ENCODE measurements at places on chromosomes 7 and 10.

DNA sequence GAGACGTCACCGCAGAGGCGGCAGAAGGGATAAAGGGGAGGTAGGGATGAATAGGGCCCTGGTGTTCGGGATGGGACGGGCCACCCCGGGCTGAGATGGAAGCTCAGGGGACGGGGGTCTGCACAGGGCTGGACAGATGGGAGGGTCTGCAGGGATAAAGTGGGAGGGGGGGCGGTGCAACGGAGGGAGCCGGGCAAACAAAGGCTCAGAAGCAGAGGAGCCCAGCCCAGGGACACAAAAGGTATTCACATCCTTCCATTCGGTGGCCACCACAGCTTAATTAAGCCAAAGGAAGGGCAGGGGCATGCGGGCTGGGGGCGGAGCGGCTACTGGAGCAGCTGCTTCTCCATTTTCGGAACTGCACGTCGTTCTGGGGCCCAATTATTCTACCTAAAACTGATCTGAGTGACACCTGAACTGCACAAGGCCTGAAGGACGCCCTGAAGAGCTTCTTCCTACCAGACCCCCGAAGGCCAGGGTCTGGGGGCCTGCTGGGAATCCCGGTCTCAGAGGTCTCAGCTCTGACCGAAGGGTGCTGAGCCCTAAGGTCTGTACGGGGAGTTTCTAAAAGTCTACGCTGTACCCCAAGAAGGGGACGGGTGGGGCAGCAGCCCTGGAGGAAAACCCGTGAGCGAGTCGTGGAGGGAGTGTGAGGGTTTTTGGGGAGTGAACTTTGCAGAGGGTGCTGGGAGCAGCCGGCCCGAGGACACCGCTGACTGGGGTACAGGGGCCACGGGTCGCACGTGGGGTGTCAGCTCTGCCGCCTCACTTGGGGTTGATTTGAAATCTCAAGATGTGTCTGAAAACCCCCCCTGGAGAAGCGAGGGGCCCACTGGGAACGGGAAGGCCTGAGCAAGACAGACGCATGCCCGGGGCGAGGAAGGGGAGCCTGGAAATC, 334.8 kb downstream of the DNAJB6 start:
- DNase-seq = no peak

DNA sequence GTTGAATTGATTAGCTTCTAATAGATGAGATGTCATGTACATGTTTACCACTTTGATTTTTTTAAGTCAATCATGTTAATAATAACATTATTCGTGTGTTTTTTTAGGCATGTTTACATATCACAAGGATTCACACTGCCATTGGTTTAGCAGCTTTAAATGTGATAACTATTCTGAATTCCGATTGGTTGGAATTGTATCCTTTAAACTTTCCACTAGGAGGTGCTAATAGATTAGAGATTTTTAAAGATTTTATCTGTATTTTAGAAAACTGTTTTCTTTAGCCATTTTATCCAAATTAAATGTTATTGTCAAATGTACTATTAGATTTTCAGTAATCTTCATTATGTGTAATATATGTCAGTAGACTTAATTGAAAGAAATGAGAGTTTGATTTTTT, 83.2 kb downstream of the HECTD2 start:
- peak; percentile 35 for DNase-seq

DNA sequence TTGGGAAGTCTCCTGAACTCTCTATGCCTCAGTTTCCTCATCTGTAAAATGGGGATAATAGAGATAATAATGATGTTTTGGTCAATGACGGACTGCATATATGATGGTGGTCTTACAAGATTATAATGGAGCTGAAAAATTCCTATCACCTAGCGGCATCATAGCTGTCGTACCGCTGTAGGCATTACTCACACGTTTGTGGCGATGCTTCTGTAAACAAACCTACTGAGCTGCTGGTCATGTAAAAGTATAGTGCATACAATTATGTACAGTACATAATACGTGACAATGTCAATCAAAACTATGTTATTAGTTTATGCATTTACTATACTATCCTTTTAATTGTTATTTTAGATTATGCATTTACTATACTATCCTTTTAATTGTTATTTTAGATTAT, 339.1 kb upstream of the NPVF start:
- no peak for DNase-seq

GRCh38 chr7:149063476-149063875, 27.0 kb downstream of the ZNF786 start:
- DNase-seq = no peak

GRCh38 chr10:133158756-133159610, 1.0 kb upstream of the KNDC1 start:
- peak; percentile 8 for DNase-seq

GRCh38 chr10:6301488-6302075, 98.8 kb downstream of the PFKFB3 start:
- DNase-seq = no peak

GRCh38 chr10:24908793-24909423, 43.5 kb downstream of the PRTFDC1 start:
- peak; percentile 76 for DNase-seq

DNA sequence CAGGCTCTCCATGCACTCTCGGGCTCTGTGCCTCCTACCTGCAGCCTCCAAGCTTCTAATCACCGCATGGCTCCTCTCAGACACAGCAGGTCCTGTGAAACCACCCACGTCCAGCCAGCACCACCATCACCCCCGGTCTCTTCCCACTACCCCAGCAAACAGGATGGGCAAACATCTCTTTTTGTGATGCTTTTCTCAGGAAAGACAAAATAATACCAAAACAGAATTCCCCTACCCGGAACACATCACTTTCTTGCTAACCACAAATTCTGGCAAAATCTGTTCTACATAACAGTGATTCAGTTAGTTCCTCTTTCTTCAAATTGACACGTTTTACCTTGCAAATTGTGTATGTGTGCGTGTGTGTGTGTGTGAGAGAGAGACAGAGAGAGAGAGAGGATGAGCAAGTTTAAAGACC, 6.5 kb downstream of the SNX8 start:
- no peak for DNase-seq

DNA sequence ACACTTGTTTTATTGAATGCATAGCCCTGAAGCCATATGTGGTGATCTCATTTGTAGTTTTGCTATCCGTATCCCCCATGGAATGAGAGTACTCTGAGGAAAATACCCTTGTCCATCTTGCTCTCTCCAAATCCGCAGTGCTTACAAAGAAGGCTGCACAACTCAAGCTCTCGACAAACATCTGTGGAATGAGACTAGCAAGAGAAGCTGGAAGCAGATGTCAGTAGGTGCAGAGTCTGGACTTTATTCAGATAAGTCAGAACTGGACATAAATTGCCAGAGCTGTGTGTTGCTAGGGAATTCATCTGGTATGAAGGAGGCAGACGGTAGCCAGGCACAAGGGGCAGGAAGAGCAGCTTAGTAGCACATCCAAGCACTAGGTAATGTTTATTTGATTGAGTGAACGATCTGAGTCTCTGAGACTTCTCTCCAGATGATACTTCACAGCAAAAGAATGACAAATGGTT, 1046.2 kb downstream of the XPNPEP1 start:
- DNase-seq = peak; percentile 26

- DNase-seq = no peak
Measured at GRCh38 chr7:5291301-5291700, 8.6 kb downstream of the SLC29A4 start.
